ENCODE measurements at places on chromosomes 2 and 18. TPM values are rescaled to one million over a fixed set of nuclear protein-coding genes. Genes with fewer than 3 reads are reported as not detected.

Gene GNLY
- total RNA-seq: 569 TPM

Gene SERPINB2
- not detected for total RNA-seq

Gene CXCR4
- 202 TPM for total RNA-seq

Gene IL36RN
- total RNA-seq: not detected

Gene NETO1
- not detected for total RNA-seq

Gene ERMN
- total RNA-seq: 3.5 TPM

Gene UPP2
- total RNA-seq: not detected

Gene IL1B
- total RNA-seq: 0.48 TPM

Gene POTEC
- not detected for total RNA-seq

Gene CNGA3
- total RNA-seq: not detected

Gene NIFK
- total RNA-seq: 67.2 TPM

- no peak overlapping the region for H3K27ac ChIP-seq
- peaks cover 5% of the 10 kb centered on the region for H3K36me3 ChIP-seq
- no peak overlapping the region for H3K4me3 ChIP-seq
- peaks cover 29% of the 10 kb centered on the region for H3K4me1 ChIP-seq
- DNase-seq: no peak
Measured at GRCh38 chr2:74417763-74418162, 3.7 kb downstream of the C2orf81 start.

GRCh38 chr2:72674982-72675915 lies 150.6 kb downstream of the EXOC6B start:
- no peaks in the 10 kb centered on the region for H3K36me3 ChIP-seq
- no peaks in the 10 kb centered on the region for H3K27me3 ChIP-seq
- no peaks in the 10 kb centered on the region for H3K4me1 ChIP-seq
- H3K4me3 ChIP-seq: no peak overlapping the region
- no peak overlapping the region for H3K27ac ChIP-seq

DNA sequence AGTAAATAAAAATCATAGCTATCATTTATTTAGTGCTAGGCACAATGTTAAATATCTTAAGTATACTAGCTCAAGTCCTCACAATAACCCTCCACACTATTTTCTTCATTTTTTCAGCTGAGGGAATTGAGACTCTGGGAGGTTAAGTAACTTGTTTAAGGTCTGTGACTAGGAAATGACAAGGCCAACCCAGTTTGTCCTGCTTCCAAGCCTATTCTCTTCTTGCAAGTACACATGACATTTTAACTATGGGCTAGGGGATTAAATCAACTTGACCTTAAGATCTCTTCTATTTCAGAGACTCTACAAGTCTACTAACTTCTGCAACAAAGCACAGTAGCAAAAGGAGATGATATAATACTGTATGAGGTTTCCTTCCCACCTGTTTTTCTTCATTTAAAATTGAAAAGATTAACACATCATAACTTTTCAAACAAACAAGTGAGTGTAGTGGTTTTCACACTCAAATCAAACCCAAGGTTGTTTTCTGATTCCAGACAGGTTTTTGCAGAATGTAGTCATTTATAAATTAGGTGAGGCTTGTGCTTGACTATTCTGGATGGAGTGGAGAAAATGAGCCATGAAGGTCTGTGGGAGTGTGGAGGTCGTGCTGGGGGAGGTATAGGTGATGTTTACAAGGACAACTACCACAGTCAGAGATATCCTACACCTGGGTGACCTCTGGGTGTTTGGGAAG lies 57.0 kb downstream of the CD28 start:
- peaks cover 36% of the 10 kb centered on the region for H3K4me1 ChIP-seq
- H3K4me3 ChIP-seq: no peak overlapping the region
- DNase-seq: no peak
- peaks cover 72% of the 10 kb centered on the region for H3K36me3 ChIP-seq
- peak overlapping the region; percentile 36 for H3K27ac ChIP-seq

- H3K4me1 ChIP-seq: no peaks in the 10 kb centered on the region
- H3K36me3 ChIP-seq: no peaks in the 10 kb centered on the region
- no peak for DNase-seq
- H3K27me3 ChIP-seq: no peaks in the 10 kb centered on the region
- no peak overlapping the region for H3K4me3 ChIP-seq
- H3K27ac ChIP-seq: no peak overlapping the region
Measured at GRCh38 chr2:140186313-140186712, 1406.1 kb upstream of the NXPH2 start.

- peaks cover 4% of the 10 kb centered on the region for H3K27me3 ChIP-seq
- H3K27ac ChIP-seq: no peak overlapping the region
- H3K4me1 ChIP-seq: no peaks in the 10 kb centered on the region
- no peaks in the 10 kb centered on the region for H3K36me3 ChIP-seq
Measured at GRCh38 chr2:149662556-149662955, 75.0 kb upstream of the MMADHC start.

DNA sequence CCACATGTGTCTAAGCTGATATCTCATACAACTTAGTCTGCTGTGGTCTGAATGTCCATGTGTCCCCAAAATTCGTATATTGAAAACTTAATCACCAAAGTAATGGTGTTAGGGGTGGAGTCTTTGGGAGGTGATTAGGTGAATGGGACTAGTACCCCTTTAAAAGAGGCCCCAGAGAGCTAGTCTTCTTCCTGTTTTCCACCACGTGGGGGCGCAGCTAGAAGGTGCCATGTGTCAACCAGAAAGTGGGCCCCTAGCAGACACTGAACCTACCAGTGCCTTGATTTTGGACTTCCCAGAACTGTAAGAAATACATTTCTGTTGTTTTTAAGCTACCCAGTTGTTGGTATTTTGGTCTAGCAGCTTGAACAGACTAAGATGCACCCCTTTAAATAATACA lies 86.6 kb downstream of the ASB1 start:
- no peak overlapping the region for H3K27ac ChIP-seq
- no peaks in the 10 kb centered on the region for H3K36me3 ChIP-seq
- no peaks in the 10 kb centered on the region for H3K4me1 ChIP-seq
- H3K27me3 ChIP-seq: peaks cover 8% of the 10 kb centered on the region

DNA sequence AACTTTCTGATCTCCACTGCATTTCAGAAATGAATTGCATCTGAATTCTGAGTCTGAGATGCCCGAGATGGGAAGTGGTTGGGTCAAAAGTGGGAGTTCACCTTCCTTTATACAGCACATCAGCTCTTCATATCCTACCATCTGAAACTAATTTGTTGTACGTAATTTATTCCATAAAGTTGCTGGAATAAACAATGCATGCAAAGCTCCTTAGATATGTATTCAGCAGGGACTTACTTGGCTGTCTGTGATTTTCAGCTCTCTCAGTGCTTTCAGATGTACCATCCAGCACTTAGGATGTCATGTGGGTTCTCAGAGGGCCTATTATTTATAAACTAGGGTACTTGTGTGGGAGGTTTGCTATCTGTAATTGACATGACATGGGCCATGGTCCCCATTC lies 46.9 kb upstream of the EFEMP1 start:
- H3K4me3 ChIP-seq: no peak overlapping the region
- no peak for DNase-seq
- H3K27ac ChIP-seq: no peak overlapping the region
- peaks cover 2% of the 10 kb centered on the region for H3K27me3 ChIP-seq
- no peaks in the 10 kb centered on the region for H3K4me1 ChIP-seq

DNA sequence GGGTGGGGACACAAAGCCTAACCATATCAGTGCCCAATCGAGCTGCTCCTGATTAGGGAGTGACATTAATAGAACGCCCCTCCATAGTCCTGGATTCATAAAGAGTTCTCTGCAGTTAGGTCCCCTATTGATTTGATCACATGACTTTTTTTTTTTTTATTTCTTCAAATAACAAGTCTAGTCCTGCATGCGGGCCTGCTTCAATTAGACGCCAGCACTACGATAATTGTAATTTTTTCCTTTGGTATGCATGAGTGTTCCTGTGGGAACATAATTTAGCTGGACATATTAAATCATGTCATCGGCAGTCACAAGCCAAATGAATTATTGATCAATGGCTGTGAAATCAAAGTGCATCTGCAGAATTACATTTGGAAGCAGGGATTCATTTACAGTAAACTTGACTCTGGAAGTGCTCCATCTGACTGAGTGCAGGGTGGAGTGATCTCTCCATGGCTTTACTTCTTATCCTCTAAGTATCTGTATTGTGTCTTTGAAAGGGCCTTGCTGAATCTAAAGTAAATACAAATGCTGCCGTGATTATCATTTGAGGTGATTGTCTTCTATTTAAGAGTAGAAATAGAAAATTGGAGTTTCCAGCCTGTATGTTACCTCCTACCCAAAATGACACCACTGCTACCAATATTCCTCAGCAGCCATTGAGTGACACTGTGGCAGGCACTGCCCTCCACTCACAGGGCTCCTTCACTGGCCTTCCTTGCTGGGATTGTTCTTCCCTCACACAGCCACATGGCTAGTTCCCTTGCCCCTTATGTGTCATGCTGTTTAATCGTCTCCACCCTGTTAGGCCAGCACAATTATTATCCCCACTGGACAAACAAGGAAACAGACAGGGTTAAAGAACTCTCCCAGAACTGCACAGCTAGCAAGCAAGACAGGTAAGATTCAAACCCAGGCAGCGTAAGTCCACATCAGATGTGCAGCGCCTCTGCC lies 337.4 kb upstream of the ID2 start:
- DNase-seq: no peak
- H3K27me3 ChIP-seq: no peaks in the 10 kb centered on the region
- H3K4me1 ChIP-seq: peaks cover 14% of the 10 kb centered on the region
- peaks cover 3% of the 10 kb centered on the region for H3K36me3 ChIP-seq
- no peak overlapping the region for H3K27ac ChIP-seq

DNA sequence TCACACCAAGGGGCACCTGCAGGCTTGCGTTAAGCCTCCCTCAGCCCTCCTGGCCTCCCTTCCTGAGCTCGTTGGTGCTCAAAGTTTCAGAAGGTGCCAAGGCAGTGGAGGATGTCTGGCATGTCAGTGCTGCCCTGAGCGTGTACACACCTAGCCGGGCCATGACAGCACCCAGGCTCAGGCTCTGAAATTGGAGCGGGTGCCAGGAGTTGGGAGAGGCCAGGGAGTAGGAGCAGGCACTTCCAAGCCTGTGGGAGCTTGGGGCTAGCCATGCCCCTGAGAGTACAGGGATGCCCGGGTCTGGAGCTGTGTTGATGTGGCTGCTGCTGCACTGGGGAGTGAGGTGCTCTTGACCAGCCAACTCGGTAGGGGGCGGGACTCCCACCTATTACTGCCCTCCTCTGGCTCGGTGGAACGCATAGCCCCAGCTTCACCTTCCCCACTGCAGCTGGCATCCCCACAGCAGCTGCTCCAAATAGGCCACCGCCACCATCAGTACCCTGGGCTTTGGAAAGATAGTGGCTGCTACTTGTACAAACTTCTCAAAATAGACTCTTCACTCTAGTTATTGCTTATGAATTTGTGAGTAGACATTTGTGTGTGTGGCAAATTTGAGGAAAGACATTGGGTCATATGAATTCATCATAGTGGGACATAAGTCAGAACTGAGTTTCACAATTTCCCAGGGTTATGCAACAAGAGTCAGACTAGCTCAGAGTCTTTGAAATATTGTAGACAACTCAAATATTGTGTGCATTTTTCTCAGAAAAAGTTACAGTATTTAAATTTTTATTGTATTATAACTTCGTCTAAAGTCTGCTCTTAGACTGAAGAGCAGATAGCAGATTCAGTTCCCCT lies 6.8 kb upstream of the PCARE start:
- no peak for DNase-seq
- H3K27me3 ChIP-seq: no peaks in the 10 kb centered on the region
- no peaks in the 10 kb centered on the region for H3K4me1 ChIP-seq
- no peak overlapping the region for H3K4me3 ChIP-seq
- H3K27ac ChIP-seq: no peak overlapping the region
- no peaks in the 10 kb centered on the region for H3K36me3 ChIP-seq

GRCh38 chr2:48483916-48484315 lies 46.0 kb upstream of the STON1 start:
- no peaks in the 10 kb centered on the region for H3K4me1 ChIP-seq
- peaks cover 54% of the 10 kb centered on the region for H3K36me3 ChIP-seq
- no peak overlapping the region for H3K4me3 ChIP-seq
- no peaks in the 10 kb centered on the region for H3K27me3 ChIP-seq
- no peak overlapping the region for H3K27ac ChIP-seq

GRCh38 chr2:8432706-8433336 lies 249.0 kb upstream of the ID2 start:
- H3K4me1 ChIP-seq: peaks cover 25% of the 10 kb centered on the region

GRCh38 chr2:172081221-172082022 lies 3.9 kb upstream of the DLX1 start:
- H3K4me3 ChIP-seq: no peak overlapping the region
- no peak overlapping the region for H3K27ac ChIP-seq
- H3K27me3 ChIP-seq: peaks cover 88% of the 10 kb centered on the region
- DNase-seq: no peak
- peaks cover 23% of the 10 kb centered on the region for H3K36me3 ChIP-seq

DNA sequence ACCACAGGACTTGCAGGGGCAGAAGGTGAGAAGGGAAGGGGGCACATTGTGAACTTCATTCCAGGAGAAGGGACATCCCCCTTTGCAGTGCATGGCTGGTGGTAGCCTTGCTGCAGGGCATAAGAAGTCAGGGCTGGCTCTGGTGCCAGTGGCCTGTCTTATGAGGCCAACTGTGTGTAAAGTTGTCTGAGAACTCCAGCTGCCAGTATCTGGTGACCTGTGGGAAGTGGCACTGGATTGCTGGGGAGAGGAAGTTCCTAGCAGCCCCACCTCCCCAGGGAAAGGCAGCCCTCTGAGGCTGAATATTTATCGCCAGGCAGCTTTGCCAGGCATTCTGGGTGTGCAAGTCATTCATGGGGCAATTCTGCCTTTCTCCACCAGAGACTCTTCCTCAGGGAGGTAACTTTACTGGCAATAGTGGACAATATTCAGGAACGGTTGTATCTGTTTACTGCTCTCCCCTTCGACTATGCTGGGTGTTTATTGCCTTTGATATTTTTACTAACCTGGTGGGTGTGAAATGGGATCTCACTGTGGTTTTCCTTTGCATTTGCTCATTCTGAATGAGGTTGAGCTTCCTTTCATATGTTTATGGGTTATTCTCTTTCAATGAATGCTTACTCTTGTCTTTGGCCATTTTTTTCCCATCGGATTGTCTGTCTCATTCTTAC lies 12.3 kb downstream of the TRPM8 start:
- peaks cover 2% of the 10 kb centered on the region for H3K4me1 ChIP-seq
- H3K4me3 ChIP-seq: no peak overlapping the region
- H3K36me3 ChIP-seq: no peaks in the 10 kb centered on the region
- peaks cover 41% of the 10 kb centered on the region for H3K27me3 ChIP-seq

DNA sequence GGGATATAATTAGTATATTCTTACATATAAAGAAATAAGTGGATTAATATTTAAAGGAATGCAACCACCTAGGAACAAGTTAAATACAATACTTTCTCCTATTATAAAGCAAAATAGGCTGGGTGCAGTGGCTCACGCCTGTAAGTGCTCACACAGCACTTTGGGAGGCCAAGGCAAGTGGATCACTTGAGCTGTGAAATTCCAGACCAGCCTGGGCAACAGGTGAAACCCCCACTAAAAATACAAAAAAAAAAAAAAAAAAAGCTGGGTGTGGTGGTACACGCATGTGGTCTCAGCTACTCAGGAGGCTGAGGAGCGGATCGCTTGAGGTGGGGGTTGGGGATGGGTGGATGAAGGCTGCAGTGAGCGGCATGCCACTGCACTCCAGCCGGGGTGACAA lies 286.2 kb upstream of the EPC2 start:
- no peak overlapping the region for H3K4me3 ChIP-seq
- peaks cover 3% of the 10 kb centered on the region for H3K36me3 ChIP-seq
- H3K27me3 ChIP-seq: no peaks in the 10 kb centered on the region
- DNase-seq: no peak

- DNase-seq: no peak
- no peak overlapping the region for H3K4me3 ChIP-seq
- H3K4me1 ChIP-seq: no peaks in the 10 kb centered on the region
- H3K36me3 ChIP-seq: no peaks in the 10 kb centered on the region
- peaks cover 14% of the 10 kb centered on the region for H3K27me3 ChIP-seq
- no peak overlapping the region for H3K27ac ChIP-seq
Measured at GRCh38 chr2:33214436-33214835, 262.0 kb upstream of the RASGRP3 start.

All from activated CD4-positive, alpha-beta memory T cell treated with anti-CD3 and anti-CD28 coated beads, Interleukin-2, amount 10 ng/mL, durations not matched to agents 7 days and 5 days (primary cell).